ENCODE measurements at places on chromosomes 12 and 14.

DNA sequence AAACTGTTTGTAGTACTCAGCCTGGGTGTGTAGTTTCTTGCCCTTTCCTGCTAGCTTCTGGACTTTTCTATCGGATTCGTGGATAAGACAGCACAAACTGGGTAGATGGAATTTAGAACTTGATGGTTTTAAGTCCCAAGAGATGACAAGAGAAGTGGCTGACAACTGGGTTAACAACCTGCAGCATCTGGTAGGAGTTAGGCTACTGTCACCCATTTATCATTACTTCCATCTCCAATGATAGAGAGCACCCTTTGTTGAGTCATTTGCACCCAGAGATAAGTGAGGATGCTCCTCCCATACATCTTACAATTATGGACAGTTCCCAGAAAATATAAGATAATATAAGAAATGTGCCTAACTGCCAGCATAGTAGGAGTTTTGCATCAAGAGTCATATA is 50.2 kb upstream of the FLRT2 start:
- no peak for DNase-seq

- DNase-seq: no peak
These were observed 456.9 kb downstream of the BCAT1 start for GRCh38 chr12:24491968-24492367.

GRCh38 chr12:86349196-86349595 is 93.0 kb upstream of the MGAT4C start:
- no peak for DNase-seq

DNA sequence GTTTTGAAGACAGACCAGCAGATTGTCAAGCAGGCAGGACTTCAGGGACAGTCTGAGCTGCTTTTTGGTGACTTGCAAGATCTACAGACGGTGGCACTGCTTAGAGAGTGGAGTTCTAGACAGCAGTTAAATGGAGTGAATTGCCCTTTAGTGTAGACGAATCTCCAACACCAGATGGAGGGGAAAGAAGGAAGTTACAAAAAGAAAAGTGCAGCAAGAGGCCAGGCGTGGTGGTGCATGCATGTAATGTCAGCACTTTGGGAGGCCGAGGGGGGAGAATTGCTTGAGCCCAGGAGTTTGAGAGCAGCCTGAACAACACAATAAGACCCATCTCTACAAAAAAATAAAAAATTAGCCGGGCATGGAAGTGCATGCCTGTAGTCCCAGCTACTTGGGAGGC is 8.4 kb upstream of the HHIPL1 start:
- no peak for DNase-seq

DNA sequence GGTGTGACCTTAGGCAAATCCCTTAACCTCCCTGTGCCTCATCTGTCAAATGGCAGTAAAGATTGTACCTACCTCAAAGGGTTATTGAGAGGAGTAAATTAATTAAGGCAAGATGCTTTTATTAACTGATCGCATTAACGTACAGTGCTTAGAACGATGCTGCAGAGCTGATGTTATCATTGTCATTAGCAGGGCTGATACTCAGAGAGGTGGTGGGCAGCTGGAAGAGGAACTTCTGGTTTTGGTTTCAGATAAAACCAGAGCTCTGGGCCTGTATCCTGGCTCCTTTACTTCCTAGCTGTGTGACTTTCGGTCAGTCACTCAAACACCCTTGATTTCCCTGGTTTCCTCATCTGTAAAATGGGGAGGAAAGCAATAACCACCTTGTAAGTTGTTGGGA is 55.1 kb downstream of the CALM1 start:
- no peak for DNase-seq

DNA sequence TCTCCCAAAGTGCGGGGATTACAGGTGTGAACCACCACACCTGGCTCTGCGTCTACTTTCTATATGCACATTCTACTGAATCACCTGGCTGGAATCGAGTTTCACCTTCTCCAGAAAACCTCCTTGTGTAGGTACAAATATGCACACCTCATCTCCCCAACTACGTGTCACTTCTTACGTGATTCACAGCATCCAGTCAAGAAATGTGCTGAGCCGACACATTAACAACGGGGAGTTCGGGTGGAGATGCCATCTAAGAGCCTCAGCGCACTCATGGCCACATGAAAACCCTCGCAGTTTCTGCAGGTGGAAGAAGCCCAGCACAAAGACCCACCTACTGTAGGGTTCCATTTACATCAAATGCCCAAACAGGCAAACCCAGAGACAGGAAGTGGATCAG is 29.3 kb downstream of the P2RX2 start:
- DNase-seq: no peak

DNA sequence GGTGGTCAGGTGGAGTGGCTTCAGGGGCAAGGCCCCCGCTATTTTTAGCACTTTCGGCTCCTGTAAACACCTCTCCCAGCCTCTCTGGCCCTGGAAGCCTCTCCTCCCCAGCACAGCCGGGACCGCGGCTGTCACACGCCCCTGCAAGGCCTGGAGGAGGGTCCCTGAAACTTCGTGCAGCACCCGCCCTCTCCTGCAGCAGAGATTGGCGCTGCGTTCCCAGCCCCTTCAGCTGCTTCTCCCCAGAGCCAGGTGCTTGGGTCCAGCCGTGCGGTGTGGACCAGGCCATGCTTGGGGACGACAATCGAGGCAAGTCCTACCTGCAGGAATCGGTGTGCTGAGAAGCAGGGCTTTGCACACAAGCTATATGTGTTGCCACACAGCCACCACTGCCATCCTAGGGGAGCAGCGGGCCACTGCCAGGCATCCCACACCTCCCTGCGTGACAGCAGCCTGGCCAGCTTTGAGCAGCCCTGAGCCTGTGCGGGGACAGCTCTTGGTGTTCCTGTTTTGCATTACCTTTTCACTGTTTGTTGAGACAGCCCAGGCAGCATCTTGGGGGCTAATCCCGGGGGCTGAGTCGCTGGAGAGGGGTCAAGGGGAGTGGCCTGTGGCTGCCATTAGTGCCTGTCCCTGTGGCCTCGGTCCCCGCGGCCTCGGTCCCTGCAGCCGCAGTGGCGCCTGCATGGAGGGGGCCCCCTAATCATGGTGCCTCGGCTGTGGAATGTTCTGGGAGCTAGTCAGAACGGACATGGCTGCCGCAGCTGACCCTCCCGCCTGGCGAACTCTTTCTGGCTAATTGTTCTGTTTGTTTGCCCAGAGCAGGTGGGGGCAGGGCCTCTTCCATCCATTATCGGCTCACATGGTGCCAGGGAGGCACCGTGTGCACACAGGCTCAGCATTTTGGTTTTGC is 27.6 kb upstream of the TRAF3 start:
- peak; percentile 17 for DNase-seq

DNA sequence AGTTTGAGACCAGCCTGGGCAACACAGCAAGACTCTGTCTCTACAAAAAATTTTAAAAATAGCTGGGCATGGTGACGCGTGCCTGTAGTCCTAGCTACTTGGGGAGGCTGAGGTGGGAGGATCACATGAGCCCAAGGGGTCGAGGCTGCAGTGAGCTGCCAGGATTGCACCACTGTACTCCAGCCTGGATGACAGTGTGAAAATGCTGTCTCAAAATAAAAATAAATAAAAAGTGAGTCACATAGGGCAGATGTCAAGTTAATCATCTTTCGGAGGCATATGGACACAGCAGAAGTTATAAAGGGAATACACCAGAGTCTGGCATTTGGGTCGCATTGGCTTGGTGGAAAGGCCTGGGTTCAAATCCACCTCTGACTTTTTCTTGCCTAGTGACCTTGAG is 92.7 kb downstream of the PHETA1 start:
- DNase-seq: no peak

DNA sequence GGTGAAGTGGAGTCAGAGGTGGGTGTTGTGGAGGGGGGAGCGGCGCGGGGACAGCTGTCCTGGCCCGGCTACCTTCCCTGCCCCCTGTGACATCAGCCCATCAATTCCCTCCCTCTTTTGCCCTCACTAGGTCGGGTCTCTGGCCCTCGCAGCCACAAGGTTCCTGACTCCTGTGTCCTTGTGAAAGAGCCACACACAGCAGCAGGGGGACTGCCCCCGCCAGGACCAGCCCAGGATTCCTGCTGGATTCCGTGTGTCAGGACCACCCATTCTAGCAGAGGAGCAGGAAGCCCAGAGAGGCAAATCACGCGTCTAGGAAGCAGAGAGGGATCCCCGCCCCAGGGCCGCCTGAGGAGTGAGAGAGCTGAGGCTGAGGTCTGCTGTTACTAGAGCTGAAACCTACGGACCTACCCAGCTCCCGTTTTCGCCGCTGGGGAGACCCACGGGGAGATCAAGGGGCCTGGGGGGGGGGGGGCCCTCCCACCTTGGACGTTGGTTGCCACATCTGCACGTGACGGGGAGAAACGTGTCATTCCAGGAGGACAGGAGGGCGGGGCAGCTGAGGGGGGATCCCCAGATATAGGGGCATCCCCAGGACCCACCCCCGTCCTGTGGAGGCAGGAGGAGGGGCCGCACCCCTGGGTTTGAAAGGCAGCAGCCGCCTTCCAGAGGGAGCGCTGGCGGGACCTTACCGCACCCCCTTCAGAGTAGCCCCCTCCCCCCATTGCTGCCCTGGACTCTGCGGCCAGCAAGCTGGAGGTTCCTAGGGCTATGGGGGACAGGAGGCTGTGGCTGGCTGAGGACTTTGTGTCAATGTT is 12.5 kb upstream of the INF2 start:
- peak; percentile 46 for DNase-seq

DNA sequence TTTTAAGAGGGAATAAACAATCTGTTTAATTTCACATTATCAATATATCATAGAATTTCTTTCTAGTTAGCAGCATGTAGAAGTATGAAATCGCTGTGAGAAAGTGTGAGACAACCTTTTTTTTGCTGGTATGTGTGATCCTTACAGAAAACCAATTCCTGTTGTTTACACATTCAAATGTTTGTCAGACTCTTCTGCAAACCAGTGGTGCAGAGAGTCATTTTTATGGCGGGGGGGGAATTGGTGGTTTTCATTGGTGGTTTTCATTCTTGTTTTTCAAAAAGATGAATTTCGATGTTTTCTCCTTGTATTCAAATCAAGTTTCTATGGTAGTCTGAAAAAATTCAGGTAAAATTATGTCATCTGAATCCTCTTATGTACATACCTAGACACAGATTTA is 57.8 kb downstream of the SLC25A21 start:
- no peak for DNase-seq

DNA sequence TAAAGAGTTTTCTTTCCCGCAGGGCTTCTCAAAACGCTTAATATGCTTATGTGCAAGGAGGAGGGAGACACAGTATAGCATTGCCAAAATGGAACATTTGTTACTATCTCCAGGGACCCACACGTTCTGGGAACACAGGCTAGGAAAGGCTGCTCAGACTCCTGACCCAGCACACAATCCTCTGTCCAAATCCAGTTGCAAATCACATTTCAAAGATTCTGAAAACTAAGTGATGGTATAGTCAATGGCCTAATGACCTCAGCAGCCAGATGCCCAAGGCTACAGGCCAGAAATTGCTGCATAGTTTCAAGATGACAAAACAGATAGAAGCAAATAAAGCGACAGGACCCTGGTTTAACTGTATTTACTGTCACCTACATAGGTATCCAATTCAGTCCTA is 97.0 kb upstream of the GRIP1 start:
- peak; percentile 5 for DNase-seq

GRCh38 chr14:59275668-59276067 is 87.2 kb downstream of the DAAM1 start:
- peak; percentile 85 for DNase-seq

GRCh38 chr12:59828521-59828920 is 232.7 kb downstream of the SLC16A7 start:
- peak; percentile 11 for DNase-seq

DNA sequence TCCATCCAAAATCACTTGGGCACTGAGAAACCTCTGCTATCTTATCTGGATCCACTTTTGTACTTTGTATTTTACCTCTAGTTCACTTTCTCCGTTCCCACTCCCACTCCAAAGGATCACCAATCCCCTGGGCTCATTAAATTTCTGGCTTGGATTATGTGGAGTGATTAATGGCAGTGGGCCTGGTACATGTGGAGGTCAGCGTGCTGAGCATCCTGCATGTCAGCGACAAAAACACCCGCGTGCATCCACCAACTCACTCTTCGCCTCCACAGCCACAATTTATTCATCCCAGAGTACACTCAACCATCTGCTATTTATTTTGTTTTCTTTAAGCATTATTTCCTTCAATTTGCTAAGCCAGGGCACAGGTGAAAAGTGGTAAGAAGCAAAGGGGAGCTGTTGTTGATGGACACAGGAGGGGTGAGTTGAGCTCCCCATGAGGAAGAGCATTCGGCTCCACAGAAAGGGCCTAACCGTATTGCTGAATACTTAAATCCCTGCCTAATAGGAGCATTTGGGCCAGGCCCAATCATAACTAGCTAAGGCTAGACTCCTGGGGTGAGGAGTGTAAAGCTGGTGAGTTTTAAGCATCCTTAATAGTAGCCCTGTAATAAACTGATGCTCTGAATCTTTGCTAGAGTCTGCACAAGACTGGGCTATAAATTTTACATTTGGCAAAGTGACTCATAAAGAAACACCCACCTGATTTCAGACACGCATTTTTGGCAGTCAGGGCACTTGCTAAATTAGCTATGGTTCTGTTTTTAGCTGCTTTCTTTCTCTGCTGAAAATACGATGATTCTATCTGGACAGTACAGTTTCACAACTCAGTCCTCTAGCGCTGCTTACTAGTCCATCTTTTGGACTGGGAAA is 137.8 kb downstream of the SLC25A21 start:
- peak; percentile 44 for DNase-seq

- peak; percentile 46 for DNase-seq
These were observed 795 bp downstream of the LMBR1L start for GRCh38 chr12:49109641-49110463.

DNA sequence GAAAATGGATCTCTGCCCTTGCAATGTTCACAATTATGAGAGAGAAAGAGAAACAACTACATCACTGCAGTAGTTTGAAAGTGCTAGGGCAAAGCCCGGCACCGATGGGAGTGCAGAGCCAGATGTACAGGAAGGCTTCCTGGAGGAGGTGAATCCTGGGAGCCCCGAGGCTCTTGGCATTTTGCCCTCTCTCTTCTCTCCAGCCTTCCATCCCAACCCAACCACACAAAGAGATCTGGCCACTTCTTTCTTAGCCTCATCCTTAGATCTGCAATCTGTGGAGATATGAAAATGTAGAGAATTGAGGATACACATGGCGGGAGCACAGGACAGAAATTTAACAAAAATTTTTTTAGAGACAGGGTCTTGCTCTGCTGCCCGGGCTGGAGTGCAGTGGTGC is 3.3 kb upstream of the PAPLN start:
- DNase-seq: no peak

GRCh38 chr12:68910128-68910527 is 22.8 kb downstream of the CPM start:
- no peak for DNase-seq

GRCh38 chr14:98786456-98786855 is 485.5 kb downstream of the BCL11B start:
- no peak for DNase-seq

GRCh38 chr14:26527095-26527494 is 70.7 kb downstream of the NOVA1 start:
- DNase-seq: peak; percentile 23

- no peak for DNase-seq
These were observed 9.1 kb downstream of the ITPK1 start for GRCh38 chr14:93106541-93107156.

GRCh38 chr12:66182956-66183355 is 6.1 kb upstream of the IRAK3 start:
- DNase-seq: no peak

- DNase-seq: no peak
These were observed 3.9 kb downstream of the BLTP3B start for GRCh38 chr12:100138803-100139098.

GRCh38 chr12:31492599-31493196 is 98.2 kb downstream of the DENND5B start:
- no peak for DNase-seq

GRCh38 chr14:64423987-64424386 is 35.8 kb downstream of the MTHFD1 start:
- DNase-seq: peak; percentile 86

GRCh38 chr14:24798911-24799462 is 165.0 kb upstream of the GZMB start:
- no peak for DNase-seq

- DNase-seq: peak; percentile 28
These were observed 1262.4 kb upstream of the SEL1L start for GRCh38 chr14:82796086-82796485.

Measured in astrocyte of the hippocampus (primary cell).